ENCODE measurements at places on chromosomes 3 and 15.
A peak's percentile ranks its signal among the peaks of the same experiment; 100 is the strongest.

- no peak for DNase-seq
These were observed 248.8 kb upstream of the CDIN1 start for GRCh38 chr15:36330598-36330997.

- DNase-seq = no peak
These were observed 8.5 kb upstream of the PSMD6 start for GRCh38 chr3:64031540-64032508.

DNA sequence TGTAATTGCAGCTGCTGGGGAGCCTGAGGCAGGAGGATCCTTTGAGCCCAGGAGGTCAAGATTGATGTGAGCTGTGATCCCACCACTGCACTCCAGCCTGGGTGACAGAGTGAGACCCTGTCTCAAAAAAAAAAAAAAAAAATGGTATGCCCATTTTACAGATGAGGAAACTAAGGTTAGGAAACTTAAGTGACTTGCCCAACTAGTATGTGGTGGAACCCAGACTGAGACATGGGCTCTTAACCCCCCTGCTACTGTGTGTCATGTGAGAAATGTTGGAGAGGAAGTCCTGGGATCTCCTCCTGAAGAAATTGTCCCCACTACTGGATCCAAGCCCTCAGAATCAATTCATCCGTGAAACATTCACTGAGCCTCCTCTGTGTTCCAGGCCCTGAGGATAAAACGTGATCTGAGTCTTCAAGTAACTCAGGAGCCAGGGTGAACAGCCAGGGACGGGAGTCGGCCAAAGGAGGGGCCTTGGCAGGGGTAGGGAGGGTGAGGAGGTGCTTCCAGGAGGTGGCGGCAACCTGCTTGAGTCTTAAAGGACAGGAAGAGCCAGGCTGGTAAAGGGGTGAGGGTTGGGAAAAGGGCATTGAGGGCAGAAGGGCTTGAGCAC is 19.6 kb upstream of the RNU6-1 start:
- no peak for DNase-seq

DNA sequence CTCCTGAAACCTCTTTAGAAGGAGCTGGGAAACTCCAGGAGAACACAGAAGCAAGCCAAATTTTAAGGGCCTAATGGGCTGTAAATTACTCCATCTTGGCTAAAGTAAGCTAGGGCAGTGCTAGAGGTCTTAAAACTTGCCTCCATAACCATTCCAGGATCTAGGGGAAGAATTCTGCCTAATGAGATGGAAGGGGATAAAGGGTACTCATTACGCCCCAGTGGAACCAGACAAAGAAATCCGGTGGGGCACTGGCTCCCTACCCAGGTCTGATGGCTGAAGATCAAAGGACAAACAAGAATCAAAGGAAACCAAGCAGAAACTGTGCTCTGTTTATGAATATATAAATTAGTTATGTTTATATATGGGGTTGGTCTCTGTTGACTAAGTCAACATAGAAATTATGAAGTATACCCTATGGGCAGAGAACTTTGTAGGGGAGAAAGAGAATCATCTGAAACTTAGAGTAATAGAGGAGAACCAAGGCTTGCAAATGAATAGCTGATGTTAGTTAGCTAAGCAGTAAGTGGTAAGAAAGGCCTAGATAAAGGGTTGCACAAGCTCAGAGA is 57.8 kb downstream of the NCEH1 start:
- DNase-seq = no peak

DNA sequence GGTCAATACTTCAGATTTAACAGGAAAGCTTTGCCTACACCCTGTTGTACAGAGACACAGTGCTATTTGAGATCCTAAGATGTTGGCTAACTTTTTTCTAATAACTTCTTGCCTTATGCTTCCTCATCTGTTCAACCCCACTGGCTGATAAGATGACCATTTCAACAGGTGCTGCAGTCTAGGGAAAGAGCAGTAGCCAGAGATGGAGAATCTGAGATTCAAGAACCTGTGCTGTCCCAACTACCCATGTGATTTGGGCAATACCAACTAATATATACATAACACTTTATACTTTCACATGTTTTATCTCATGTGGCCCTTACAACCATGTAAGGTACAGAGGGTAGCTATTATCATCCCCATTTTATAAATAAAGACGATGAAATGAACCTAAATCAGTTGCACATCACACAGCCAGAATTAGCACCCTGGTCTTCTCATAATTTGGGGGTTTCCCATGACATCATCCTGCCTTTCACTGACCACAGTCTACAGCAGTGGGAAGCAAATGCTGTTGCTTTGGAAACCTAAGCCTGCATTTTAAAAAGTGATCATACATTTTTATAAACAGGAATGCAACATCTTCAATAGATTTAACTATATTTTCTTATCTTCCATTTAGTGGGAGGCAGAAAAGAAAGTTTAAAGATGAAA is 9.7 kb downstream of the TTC23 start:
- DNase-seq = peak; percentile 16

DNA sequence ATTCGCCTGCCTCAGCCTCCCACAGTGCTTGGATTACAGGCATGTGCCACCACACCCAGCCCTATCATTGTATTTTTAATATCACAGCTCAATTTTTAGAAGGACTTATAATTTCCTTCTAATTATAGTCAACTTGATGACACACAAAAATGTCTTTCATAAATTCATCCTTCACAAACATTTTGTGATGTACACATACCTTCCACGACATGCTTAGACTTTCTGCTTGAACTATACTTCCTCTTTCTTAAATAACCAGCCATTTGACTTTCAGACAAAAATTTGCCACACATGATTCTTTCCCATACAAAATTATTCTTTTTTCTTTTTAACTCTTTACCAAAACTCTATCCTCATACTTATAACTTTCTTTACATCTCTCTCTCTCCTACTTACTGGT is 48.4 kb upstream of the CCK start:
- DNase-seq = no peak

- DNase-seq = no peak
These were observed 441.5 kb upstream of the RARB start for GRCh38 chr3:24986612-24987011.

DNA sequence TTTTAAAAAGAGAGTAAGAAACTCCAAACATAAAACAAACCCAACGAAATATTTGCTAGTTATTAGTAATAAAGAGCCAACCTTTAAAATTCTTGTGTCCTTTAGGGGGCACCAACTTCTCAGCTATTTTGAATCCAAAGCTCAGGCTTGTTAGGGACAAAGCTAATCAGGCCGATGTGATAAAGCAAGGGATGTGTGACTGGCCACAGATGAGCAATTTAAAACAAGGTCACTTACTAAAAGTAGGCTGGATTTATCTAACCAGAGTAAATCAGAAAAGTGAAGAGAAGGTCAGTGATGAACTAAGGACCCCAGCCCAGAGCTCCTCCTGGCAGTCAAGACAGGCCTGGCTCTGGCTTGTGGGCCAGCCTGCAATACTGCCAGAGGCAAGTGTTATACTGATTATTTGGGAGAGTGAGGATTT is 108.5 kb downstream of the CYP19A1 start:
- no peak for DNase-seq

DNA sequence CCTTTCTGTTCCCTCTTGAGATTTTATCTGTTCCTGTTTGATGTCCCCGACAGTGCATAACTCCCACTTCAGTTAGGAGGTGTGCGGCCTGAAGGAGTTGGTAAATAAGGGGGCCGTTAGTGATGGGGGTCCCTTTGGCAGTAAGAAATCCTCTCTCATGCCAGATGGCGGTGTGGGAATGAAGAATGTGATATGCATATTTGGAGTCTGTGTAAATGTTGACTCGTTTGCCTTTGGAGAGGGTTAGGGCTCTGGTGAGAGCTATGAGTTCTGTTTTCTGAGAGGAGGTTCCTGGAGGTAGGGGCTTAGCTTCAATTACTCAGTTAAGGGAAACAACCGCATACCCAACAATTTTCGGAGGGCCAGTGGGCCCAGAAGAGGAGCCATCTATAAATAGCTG is 38.8 kb upstream of the RNF7 start:
- DNase-seq = no peak

DNA sequence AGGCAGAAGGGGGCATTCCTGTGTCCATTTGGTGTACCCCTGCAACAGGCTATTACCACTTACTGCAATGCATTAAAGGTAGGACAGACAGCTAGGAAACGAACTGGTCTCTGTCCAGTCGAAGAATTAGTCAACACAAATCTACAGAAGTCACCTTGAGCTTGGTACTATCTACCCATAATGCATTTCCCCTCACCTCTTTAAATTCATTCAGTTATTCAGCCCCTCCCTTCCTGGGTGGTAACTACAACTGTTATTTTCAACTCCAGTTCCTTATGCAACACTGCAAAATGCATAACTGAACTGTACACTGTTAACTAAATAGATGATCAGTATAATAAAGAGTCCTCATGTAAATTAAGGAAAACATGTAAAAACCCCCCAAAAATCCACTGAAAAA is 77.6 kb downstream of the MAGI1 start:
- no peak for DNase-seq

DNA sequence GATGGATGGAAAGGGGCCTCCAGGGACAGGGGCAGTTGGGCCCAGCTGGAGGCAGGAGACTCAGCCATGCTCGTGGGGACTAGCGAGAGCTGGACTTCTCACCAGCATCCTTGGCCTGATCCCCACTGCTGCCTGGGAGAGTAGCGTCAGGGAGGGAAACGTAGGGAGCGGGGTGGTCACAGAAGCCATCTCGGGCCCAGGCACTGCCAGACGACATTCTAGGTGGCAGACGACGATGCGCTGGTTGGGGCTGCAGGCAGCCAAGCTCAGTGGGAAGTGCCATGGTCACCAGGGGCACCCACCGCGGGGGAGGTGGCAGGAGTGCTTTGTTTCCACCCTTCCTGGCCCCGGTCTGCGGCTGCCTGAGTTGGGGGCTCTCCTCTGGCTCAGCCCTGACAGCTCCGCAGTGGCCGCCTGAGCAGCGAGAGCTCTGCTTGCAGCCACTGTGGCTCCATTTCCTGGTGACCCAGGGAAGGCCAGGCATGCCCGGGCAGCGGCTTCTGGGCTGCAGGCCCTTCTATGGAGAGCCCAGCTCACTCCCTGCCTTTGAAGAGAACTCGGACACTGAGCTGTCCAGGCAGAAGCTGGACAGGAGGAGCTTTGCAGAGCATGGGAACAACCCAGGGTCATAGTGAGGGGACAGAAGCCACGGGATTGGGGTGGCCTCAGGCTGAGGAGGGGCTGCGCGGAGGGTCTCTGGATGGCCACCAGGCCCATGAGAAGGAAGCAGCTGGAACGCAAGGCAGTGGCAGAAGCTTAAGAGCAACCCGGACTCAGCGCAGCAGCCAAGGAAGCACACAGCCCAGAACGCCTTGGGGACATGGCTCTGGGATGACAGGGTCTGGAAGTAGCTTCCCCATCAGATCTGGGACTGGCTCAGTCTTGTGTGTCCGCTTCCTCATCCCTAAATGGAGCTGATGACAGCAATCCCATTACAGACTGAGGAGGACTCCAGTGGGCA is 30.8 kb downstream of the KLHL25 start:
- no peak for DNase-seq

Measured in CD4-positive, alpha-beta T cell treated with Interleukin-12 subunit alpha and Interleukin-12 subunit beta, for 1 hour (primary cell).